Upper lobe of right lung (tissue), 1 donor: ENCODE measurements at places on chromosomes 4 and X.

GRCh38 chr4:168854350-168854921 is 155.6 kb downstream of the CBR4 start:
- no peaks in the 10 kb centered on the region for H3K27me3 ChIP-seq
- no peaks in the 10 kb centered on the region for H3K36me3 ChIP-seq
- H3K27ac ChIP-seq = peak overlapping the region; percentile 9
- H3K4me1 ChIP-seq = peaks cover 44% of the 10 kb centered on the region
- no peak for DNase-seq
- no peak overlapping the region for H3K4me3 ChIP-seq

DNA sequence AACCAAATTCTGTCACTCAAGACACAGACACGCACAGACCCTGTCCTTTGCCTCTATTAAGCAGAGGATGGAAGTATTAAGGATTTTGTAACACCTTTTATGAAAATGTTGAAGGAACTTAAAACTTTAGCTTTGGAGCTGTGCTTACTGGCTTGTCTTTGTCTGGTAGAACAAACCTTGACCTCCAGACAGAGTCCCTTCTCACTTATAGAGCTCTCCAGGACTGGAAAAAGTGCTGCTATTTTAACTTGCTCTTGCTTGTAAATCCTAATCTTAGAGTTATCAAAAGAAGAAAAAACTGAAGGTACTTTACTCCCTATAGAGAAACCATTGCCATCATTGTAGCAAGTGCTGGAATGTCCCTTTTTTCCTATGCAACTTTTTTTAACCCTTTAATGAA is 215.7 kb downstream of the GC start:
- H3K27me3 ChIP-seq = no peaks in the 10 kb centered on the region
- no peak overlapping the region for H3K27ac ChIP-seq
- DNase-seq = no peak
- no peaks in the 10 kb centered on the region for H3K36me3 ChIP-seq
- H3K4me1 ChIP-seq = no peaks in the 10 kb centered on the region

DNA sequence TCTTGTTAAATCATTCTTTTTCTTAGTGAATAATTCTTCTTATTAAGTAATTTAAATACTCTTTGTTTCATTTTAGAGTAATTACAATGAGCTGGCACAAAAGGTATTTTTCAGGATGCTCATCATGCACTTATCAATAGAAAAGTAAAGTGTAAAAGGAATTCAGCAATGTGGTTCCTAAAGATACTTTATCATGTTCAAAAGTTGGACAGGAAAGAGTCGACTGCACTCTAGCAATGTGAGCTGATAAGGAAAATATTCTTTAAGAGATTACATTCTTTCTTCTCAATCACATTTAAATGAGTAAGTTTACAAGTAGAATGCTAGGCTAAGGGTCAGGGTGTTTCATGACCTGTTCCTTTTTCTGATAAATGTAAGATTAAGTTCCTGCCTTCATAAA is 609.5 kb upstream of the FAM241A start:
- no peaks in the 10 kb centered on the region for H3K4me1 ChIP-seq
- no peak for DNase-seq

- no peak for DNase-seq
- H3K27ac ChIP-seq = peak overlapping the region; percentile 51
- H3K4me1 ChIP-seq = peaks cover 5% of the 10 kb centered on the region
These were observed 66.6 kb downstream of the NR3C2 start for GRCh38 chr4:148375584-148375983.

DNA sequence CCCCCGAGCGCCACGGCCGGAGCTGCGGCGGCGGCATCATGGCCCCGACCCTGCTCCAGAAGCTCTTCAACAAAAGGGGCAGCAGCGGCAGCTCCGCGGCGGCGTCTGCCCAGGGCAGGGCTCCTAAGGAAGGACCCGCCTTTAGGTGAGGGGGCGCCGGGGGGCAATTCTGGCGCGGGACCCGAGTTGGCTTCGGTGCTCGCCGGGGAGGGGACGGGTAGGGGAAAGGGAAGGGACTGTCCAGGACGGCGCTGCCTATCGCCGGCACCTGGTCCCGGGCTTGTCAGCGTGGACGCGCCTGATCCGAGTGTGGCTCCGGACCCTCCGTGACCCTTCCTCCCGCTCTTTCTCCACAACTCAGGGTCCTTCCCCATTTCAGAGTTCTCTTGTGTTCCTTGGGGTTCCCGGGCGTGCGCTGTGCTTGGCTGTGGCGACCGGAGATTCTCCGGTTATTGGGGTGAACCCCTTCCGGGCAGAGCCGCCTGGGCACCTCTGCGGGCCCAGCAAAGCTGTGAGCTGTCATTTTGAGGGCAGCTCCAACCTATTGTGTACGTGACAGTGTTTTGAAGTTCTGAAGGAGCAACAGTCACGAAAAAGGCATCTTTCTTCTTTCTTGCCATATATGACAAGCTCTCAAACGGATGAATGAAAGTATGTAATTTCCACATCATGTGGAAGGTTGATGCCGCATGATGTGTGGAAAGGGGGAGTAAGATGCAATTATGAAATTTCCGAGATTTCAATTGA is 522 bp downstream of the FNIP2 start:
- H3K27me3 ChIP-seq = no peaks in the 10 kb centered on the region
- DNase-seq = peak; percentile 76
- H3K4me1 ChIP-seq = peaks cover 30% of the 10 kb centered on the region
- H3K36me3 ChIP-seq = no peaks in the 10 kb centered on the region
- peak overlapping the region; percentile 88 for H3K27ac ChIP-seq
- peak overlapping the region; percentile 85 for H3K4me3 ChIP-seq

GRCh38 chr4:66639361-66639760 is 905.9 kb downstream of the CENPC start:
- no peak overlapping the region for H3K27ac ChIP-seq
- H3K27me3 ChIP-seq = no peaks in the 10 kb centered on the region
- no peak overlapping the region for H3K4me3 ChIP-seq
- H3K36me3 ChIP-seq = no peaks in the 10 kb centered on the region

GRCh38 chrX:117751155-117751554 is 365.5 kb downstream of the KLHL13 start:
- DNase-seq = no peak
- no peaks in the 10 kb centered on the region for H3K36me3 ChIP-seq
- H3K4me1 ChIP-seq = no peaks in the 10 kb centered on the region
- H3K27me3 ChIP-seq = no peaks in the 10 kb centered on the region
- H3K4me3 ChIP-seq = no peak overlapping the region

GRCh38 chr4:13546941-13547484 is 2.7 kb upstream of the NKX3-2 start:
- no peaks in the 10 kb centered on the region for H3K36me3 ChIP-seq
- peak overlapping the region; percentile 36 for H3K4me3 ChIP-seq
- DNase-seq = no peak

DNA sequence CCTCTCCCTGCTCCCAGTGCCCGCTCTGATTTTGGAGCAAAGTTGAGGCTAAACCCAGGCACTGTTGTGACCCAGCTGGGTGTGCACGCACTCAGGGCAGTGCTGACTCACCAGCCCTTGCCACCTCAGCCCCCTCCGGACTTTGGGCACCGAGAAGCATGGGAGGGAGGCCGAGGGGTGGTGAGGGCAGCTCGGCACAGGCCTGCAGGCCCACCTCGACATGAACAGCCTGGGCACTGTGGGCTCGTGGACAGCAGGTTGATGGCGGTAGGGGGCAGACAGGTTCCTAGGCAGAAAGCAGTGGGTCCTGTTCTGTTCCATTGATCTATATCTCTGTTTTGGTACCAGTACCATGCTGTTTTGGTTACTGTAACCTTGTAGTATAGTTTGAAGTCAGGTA is 30.9 kb downstream of the TIGD4 start:
- no peaks in the 10 kb centered on the region for H3K27me3 ChIP-seq
- H3K27ac ChIP-seq = no peak overlapping the region
- no peaks in the 10 kb centered on the region for H3K36me3 ChIP-seq
- no peak for DNase-seq

- H3K27me3 ChIP-seq = no peaks in the 10 kb centered on the region
- no peak overlapping the region for H3K27ac ChIP-seq
- no peak for DNase-seq
- H3K36me3 ChIP-seq = no peaks in the 10 kb centered on the region
- H3K4me3 ChIP-seq = no peak overlapping the region
These were observed 18.5 kb upstream of the OPN1LW start for GRCh38 chrX:154125391-154126040.

GRCh38 chrX:66731398-66731797 is 92.5 kb upstream of the EDA2R start:
- H3K4me1 ChIP-seq = no peaks in the 10 kb centered on the region
- no peak overlapping the region for H3K27ac ChIP-seq
- no peak overlapping the region for H3K4me3 ChIP-seq
- no peaks in the 10 kb centered on the region for H3K27me3 ChIP-seq
- DNase-seq = no peak

- DNase-seq = no peak
- H3K36me3 ChIP-seq = no peaks in the 10 kb centered on the region
- no peaks in the 10 kb centered on the region for H3K27me3 ChIP-seq
- H3K4me1 ChIP-seq = no peaks in the 10 kb centered on the region
- no peak overlapping the region for H3K27ac ChIP-seq
These were observed 92.0 kb downstream of the CHRDL1 start for GRCh38 chrX:110703641-110704040.

GRCh38 chr4:80900908-80901307 is 129.6 kb upstream of the BMP3 start:
- no peaks in the 10 kb centered on the region for H3K36me3 ChIP-seq
- no peaks in the 10 kb centered on the region for H3K4me1 ChIP-seq
- no peak for DNase-seq
- H3K27me3 ChIP-seq = no peaks in the 10 kb centered on the region
- no peak overlapping the region for H3K27ac ChIP-seq

GRCh38 chr4:113882668-113883067 is 96.8 kb downstream of the ARSJ start:
- no peaks in the 10 kb centered on the region for H3K27me3 ChIP-seq
- DNase-seq = no peak
- no peak overlapping the region for H3K27ac ChIP-seq
- H3K36me3 ChIP-seq = no peaks in the 10 kb centered on the region
- H3K4me1 ChIP-seq = no peaks in the 10 kb centered on the region

DNA sequence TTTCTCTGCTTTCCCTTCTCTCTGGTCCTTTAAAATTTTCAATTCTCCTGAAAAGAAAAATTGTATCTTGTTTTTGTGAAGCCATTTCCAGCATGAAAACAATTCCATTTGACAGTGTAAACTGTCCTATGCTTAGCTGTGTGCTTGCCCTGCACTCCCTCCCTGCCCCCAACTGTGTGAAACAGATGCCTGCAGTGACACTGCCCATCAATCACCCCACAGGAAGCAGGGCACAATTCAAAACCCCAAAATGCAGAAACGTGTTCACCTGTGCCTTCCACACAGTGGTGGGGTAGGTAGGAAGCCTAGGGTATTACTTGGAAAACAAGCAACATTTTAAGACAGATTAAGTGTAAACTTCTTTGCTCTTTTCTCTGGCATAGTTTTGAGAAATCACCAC is 6.2 kb upstream of the FHDC1 start:
- H3K4me3 ChIP-seq = no peak overlapping the region
- no peaks in the 10 kb centered on the region for H3K36me3 ChIP-seq
- no peak overlapping the region for H3K27ac ChIP-seq
- no peaks in the 10 kb centered on the region for H3K27me3 ChIP-seq
- DNase-seq = no peak

DNA sequence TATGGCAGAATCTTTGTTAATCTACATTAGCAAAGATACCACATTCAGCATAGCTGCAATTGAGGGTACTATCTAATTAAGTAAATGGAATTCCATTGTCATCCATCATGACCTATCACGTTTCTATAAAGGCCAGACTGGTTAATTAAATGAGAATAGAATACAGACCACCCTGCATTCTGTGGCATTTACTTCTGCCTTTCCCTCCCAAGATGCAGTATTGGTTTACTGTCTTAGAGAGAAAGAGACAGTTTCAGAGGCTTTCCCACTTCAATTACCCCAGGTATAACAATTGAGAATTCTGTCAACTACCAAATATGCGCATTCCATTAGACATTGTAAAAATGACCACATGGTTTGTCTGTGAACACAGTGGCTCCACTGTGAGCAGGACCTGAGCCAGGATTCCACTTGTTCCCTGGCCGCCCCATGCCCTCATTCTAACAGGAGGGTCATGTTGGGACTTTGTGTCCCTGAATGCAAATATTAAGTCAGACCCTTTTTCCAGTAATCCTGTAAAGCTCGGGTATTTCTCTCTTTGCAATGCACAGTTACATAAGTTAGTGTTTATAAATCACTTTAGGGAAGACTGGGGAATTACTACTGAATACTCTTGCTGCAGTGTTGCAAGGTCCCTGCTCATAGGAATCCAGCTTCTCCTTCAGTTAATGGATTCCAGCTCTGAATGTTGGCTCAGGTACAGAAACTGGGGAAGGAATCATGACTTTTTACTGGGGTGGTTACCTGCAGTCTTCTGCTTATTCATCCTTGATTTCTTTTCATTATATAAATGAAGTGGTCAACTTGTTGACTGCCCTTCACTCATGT is 261.0 kb downstream of the PDGFC start:
- H3K27ac ChIP-seq = no peak overlapping the region
- DNase-seq = no peak
- H3K36me3 ChIP-seq = no peaks in the 10 kb centered on the region

DNA sequence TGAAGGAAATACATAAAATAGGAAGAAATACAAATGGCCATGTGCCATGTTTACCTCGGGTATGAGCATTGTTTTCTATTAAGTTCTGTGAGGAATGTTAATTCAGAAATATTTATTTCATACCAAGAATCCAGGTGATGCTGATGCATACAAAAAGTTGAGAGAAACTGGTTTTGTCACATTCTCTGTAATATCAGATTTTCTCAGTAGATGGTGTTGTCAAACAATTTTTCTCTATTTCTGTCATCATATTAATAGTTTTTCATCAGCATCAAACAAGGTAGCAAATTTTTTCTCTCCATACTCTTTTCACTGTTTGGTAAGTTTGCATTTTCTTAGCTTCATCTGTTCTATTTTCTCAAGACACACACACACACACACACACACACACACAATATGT is 179.8 kb downstream of the KLHL4 start:
- H3K4me3 ChIP-seq = no peak overlapping the region
- no peak for DNase-seq
- no peaks in the 10 kb centered on the region for H3K36me3 ChIP-seq

GRCh38 chrX:47723083-47723482 is 64.1 kb upstream of the UXT start:
- H3K4me3 ChIP-seq = no peak overlapping the region
- H3K36me3 ChIP-seq = no peaks in the 10 kb centered on the region
- H3K27me3 ChIP-seq = no peaks in the 10 kb centered on the region
- H3K4me1 ChIP-seq = no peaks in the 10 kb centered on the region
- H3K27ac ChIP-seq = no peak overlapping the region

DNA sequence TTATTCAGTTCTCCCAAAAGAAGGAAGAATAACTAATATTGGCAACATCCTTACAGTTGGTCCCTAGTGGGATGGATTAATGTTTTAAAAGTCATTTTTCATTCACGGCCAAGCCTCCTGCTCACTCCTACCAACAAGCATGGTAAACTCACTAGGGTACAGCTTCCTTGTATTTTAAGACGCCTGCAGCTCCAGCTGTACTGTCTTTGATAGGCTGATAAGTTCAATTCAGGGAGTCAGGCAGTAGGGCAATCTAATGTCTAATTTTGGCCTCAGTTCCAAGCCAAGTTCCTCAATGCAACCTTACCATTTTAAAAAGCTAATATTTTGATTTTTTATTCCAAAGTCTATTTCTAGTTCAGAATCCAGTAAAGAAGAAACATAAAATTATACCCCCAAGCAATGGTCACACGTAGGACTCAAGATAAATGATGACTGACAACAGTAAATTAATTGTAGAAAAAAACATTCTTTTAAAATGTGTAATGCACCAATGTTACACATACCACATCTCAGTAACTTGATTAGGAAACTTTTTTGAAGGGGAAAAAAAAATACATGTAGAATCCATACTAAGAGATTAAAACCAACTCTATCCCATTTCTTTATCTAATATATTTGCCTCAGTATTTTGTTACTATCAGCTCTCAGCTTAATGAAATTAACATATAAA is 9.3 kb downstream of the LCORL start:
- no peaks in the 10 kb centered on the region for H3K4me1 ChIP-seq
- DNase-seq = no peak
- no peak overlapping the region for H3K27ac ChIP-seq
- no peaks in the 10 kb centered on the region for H3K36me3 ChIP-seq
- H3K27me3 ChIP-seq = no peaks in the 10 kb centered on the region
